Vagina (tissue), 2 donors: ENCODE measurements at places on chromosomes 2 and 18.

DNA sequence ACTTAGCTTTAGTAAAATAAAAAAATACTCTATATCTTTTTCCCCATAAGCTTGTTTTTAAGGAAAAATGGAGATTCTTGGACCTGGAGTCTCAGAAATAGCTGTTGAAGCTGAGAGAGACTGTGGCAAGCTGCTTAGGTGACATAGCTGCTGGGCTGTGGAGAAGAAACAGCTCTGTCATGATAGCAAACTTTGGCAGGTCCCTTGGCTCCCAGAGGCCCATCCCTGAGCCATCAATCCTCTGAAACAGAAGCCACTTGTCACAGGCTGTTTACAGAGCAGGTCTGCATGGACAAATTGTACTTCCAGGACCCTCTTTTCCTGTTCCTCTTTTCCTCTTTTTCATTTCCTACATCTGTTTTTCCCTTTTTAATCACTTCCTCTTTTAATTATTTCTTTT lies 1370.1 kb upstream of the CRIM1 start:
- DNase-seq = no peak
- no peaks in the 10 kb centered on the region for H3K4me1 ChIP-seq
- no peaks in the 10 kb centered on the region for H3K36me3 ChIP-seq
- H3K4me3 ChIP-seq = no peak overlapping the region
- no peaks in the 10 kb centered on the region for H3K27me3 ChIP-seq

DNA sequence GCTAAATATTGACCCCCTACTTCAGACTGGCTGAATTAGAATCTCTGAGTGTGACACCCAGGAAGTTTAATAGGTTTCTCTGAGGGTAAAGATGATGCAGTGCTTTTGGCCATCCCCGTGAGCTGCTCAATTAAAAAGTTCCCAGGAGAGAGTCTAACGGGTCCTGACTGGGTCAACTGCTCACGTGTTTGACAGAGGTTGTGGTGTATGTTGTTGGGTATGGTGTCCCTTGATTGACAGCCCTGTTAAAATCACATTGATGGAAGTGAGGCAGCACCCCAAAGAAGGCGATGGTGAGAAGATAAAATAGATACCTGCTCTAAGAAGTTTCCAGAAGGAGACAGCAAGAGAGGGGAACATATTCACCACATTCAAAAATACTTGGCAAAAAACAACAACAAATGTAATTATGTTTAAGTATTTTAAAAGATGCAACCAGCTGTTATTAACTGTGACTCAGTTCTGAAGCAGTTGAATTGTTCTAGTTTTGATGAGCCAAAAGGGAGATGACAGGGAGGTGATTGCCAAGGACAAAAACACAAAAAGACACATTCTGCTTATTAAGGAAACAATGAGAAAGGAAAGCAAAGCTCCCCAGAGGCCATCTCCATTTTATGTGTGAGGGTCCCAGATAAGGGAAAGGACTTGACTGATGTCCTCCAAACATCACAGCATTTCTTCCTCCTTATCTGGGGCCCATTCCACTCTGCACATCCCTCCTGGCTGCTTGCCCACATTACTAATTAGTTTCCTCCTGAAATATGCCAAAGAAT lies 11.5 kb upstream of the GMCL1 start:
- no peaks in the 10 kb centered on the region for H3K36me3 ChIP-seq
- no peaks in the 10 kb centered on the region for H3K27me3 ChIP-seq
- no peak for DNase-seq
- H3K4me1 ChIP-seq = no peaks in the 10 kb centered on the region
- H3K4me3 ChIP-seq = no peak overlapping the region

DNA sequence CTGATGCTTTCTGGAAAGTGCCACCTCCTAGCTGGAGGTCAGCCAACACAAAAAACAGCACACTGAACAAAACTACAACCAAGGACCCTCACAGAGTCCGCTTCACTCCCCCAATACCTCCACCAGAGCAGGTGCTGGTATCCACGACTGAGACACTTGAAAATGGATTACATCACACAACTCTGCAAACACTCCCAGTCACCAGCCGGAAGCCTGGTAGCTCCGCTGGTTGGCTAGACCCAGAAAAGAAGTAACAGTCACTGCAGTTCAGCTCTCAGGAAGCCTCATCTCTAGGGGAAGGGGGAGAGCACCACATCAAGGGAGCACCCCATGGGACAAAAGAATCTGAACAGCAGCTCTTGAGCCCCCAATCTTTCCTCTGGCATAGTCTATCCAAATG lies 175.4 kb downstream of the LCLAT1 start:
- H3K27me3 ChIP-seq = no peaks in the 10 kb centered on the region
- H3K4me1 ChIP-seq = no peaks in the 10 kb centered on the region
- H3K36me3 ChIP-seq = no peaks in the 10 kb centered on the region
- no peak for DNase-seq
- no peak overlapping the region for H3K27ac ChIP-seq

GRCh38 chr2:239827523-239827890 lies 197.6 kb downstream of the NDUFA10 start:
- no peak overlapping the region for H3K4me3 ChIP-seq
- H3K4me1 ChIP-seq = peaks cover 10% of the 10 kb centered on the region
- H3K27me3 ChIP-seq = no peaks in the 10 kb centered on the region
- no peak overlapping the region for H3K27ac ChIP-seq

GRCh38 chr18:39241534-39241933 lies 1675.9 kb upstream of the CELF4 start:
- DNase-seq = no peak
- no peak overlapping the region for H3K4me3 ChIP-seq
- no peak overlapping the region for H3K27ac ChIP-seq
- no peaks in the 10 kb centered on the region for H3K4me1 ChIP-seq
- H3K36me3 ChIP-seq = no peaks in the 10 kb centered on the region

GRCh38 chr18:47331026-47331425 lies 79.6 kb upstream of the SKOR2 start:
- H3K27me3 ChIP-seq = no peaks in the 10 kb centered on the region
- no peak for DNase-seq
- no peak overlapping the region for H3K27ac ChIP-seq
- H3K4me1 ChIP-seq = no peaks in the 10 kb centered on the region

DNA sequence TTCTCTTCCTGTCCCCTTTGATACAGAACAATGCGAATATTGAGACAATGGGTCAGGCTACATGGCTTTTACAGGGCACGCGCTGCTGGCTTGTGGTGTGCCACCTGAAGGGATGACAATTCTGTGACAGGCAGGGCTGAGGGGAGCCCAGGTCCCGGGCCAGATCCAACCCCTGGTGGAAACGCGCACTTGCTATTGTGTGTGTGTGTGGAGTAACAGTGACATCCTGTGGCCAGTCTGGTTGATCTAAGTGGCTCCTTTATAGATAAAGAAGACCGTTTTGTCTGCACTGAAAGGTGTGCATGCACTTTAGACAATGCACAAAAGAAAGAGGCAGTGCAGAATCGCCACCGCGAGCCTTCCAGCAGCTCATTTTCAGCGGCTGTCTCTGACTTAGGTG lies 273.6 kb downstream of the HRH4 start:
- no peak overlapping the region for H3K4me3 ChIP-seq
- no peak overlapping the region for H3K27ac ChIP-seq
- DNase-seq = no peak
- H3K36me3 ChIP-seq = no peaks in the 10 kb centered on the region
- H3K27me3 ChIP-seq = no peaks in the 10 kb centered on the region

DNA sequence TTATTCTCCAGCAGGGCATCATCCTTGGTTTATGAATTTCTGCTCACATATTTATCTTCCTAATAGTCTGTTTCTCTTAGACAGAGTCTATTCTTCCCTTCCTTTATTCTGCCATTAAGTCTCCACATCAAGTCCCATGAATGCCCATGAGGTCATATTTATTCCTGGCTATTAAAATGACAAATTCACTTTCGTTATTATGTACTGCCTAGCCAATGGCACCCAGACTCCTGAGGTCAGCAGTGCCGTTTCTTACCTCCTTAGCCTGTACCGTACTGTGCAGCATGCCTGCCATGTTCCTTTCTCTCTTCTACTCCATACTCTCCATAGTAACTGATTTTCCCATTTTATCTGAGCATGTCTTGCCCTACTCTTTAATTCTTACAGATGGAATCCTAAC lies 82.3 kb upstream of the SPTBN1 start:
- no peaks in the 10 kb centered on the region for H3K27me3 ChIP-seq
- DNase-seq = no peak
- peaks cover 21% of the 10 kb centered on the region for H3K4me1 ChIP-seq
- H3K27ac ChIP-seq = no peak overlapping the region
- no peak overlapping the region for H3K4me3 ChIP-seq

DNA sequence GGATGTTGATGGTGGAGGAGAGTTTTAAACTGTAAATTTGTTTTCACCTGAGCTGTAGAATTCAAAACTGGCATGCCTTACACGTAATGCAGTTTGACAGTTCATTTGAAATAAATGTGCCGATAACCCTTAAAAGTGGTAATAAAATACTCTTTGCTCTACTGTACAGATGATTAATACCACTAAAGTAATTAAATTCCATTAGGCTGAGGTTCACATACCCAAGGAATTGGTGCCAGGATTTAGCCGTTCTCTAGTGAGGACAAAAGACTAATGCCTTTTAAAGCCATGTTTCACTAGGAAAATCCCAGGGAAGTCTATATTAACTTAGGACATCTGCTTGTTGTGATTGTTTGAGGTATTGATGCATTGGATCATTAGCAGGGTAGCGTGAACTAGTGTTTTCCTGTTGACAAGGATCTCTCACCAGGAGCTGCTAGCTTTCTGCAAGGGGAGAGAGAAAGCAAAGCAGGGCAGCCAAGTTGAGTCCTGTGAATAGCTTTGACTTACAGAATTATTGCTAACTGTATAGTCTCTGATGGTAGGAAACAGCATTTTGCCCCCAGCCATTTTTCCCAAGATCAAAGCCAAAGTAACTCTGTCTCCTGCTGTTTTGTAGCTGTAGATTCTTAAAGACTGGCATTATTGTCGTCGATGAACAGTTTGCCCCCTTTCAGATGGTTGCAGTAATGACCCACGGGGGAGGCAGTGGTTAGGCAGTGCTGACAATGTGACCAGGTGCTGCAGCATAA lies 280.9 kb upstream of the FANCL start:
- DNase-seq = no peak
- H3K27ac ChIP-seq = no peak overlapping the region
- no peaks in the 10 kb centered on the region for H3K4me1 ChIP-seq
- no peaks in the 10 kb centered on the region for H3K36me3 ChIP-seq
- no peaks in the 10 kb centered on the region for H3K27me3 ChIP-seq

GRCh38 chr2:51619961-51620360 lies 588.0 kb upstream of the NRXN1 start:
- no peaks in the 10 kb centered on the region for H3K27me3 ChIP-seq
- H3K36me3 ChIP-seq = no peaks in the 10 kb centered on the region
- no peaks in the 10 kb centered on the region for H3K4me1 ChIP-seq
- DNase-seq = no peak

GRCh38 chr18:65017372-65017760 lies 733.4 kb upstream of the CDH7 start:
- no peak overlapping the region for H3K4me3 ChIP-seq
- no peak for DNase-seq
- no peaks in the 10 kb centered on the region for H3K36me3 ChIP-seq
- H3K4me1 ChIP-seq = no peaks in the 10 kb centered on the region
- no peaks in the 10 kb centered on the region for H3K27me3 ChIP-seq

DNA sequence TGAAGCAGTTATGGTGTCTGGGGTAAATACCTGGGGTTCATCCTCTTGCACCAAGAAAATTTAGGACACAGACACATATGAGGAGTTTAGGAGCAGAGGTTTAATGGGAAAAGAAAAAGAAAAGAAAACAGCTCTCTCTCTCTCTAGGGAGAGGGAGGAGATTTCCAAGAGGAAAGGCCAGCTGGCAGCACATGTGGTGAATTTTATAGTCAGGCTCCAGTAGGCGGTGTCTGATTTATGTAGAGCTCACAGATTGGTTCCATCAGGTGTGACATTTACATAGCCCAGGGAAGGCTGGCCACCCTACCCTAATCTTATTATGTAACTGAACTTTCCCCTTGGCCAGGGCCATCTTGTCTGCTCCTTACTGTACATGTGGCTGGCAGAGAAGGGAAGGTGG lies 297.5 kb upstream of the RGPD4 start:
- no peak overlapping the region for H3K4me3 ChIP-seq
- H3K36me3 ChIP-seq = no peaks in the 10 kb centered on the region
- no peak overlapping the region for H3K27ac ChIP-seq
- no peak for DNase-seq

DNA sequence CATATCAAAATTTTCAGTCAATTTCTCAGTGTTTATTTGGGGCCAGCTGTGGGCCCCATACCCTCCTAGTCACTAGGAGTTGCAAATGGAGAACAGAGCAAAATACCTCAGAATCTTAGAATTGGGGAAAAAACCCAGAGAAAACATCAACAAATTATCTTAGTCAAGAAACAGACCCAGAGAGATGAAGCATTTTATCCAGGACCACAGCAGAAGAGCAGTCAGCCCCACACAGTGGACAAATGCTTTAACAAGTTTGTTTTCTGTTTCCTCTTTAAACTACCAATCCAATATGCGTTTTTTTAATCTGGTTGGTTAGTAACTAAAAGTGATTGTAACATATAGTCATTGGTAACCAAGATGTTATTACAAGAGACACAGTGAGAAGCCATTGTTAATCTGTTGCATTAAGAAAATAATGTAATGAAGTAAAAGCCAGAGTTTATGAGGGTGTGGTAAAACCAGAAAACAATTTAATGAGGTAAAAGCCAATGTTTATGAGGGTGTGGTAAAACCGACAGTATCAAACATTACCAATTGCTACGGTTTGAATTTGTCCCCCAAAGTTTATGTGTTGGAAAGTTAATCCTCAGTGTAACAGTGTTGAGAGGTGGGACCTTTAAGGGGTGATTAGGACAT lies 60.7 kb upstream of the COX7A2L start:
- no peak overlapping the region for H3K27ac ChIP-seq
- H3K27me3 ChIP-seq = no peaks in the 10 kb centered on the region
- no peak overlapping the region for H3K4me3 ChIP-seq
- H3K4me1 ChIP-seq = no peaks in the 10 kb centered on the region
- no peak for DNase-seq

DNA sequence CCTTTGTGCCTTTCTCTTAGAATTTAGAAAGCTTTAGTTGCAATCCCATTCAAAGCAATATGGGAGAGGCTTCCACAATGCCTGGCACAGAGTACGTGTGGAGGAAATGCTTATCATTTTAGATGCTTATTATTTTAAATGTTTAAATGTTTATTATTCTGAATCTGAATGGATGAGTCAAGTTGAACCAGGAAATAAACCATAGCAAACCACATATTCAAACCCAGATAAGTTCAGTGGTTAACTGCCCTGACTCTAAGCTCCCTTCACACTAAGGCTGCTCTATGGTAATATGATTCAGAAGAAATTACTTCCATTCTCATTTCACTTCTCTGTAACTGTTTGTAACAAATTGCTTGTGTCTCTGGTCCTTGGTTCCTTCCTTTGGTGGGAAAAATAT lies 5.2 kb upstream of the PPP4R1 start:
- H3K27ac ChIP-seq = no peak overlapping the region
- no peaks in the 10 kb centered on the region for H3K36me3 ChIP-seq

- no peak for DNase-seq
- no peaks in the 10 kb centered on the region for H3K36me3 ChIP-seq
- H3K27ac ChIP-seq = no peak overlapping the region
- H3K27me3 ChIP-seq = no peaks in the 10 kb centered on the region
- H3K4me3 ChIP-seq = no peak overlapping the region
Observed at GRCh38 chr18:67300498-67300897, 216.0 kb downstream of the DSEL start.
